ENCODE measurements at places on chromosomes 13 and 19. TPM values are rescaled to one million over a fixed set of nuclear protein-coding genes. Genes with fewer than 3 reads are reported as not detected.

GRCh38 chr13:78227709-78228108 lies 309.1 kb upstream of the EDNRB start:
- H3K4me1 ChIP-seq: no peaks in the 10 kb centered on the region
- no peaks in the 10 kb centered on the region for H3K27me3 ChIP-seq
- no peak for DNase-seq
- no peak overlapping the region for H3K4me3 ChIP-seq
- no peaks in the 10 kb centered on the region for H3K36me3 ChIP-seq

DNA sequence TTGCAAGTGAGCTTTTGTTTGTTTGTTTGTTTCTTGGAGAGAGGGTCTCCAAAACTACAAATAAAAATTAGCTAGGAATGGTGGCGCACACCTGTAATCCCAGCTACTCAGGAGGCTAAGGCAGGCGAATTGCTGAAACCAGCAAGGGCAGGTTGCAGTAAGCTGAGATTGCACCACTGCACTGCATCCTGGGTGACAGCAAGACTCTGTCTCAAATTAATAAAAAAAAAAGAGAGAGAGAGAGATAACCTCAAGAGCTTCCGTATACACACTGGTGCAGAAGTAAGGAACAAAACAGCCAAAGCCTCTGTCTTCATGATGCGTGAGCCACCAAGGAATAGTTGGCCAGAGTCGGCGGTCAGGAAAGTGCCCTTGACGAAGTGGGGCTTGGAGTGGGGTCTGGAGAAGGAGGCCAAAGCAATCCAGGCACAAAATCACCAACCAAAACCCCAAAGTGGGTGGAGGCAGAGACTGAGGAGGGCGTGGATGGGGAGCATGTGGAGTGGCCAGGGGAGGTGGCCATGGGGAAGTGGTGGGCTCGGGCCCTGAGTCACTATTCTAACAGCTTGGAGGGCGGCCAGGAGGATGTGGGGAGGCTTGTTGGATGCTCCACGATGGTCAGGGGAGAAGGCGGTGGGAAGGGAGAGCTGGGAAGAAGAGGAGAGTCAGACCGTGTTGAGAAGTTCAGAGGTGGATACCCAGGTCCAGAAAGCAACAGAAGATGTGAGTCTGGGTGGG lies 21.2 kb upstream of the TOMM40 start:
- H3K27ac ChIP-seq: no peak overlapping the region
- H3K4me3 ChIP-seq: no peak overlapping the region
- H3K36me3 ChIP-seq: peaks cover 6% of the 10 kb centered on the region

ATXN8OS gene
- total RNA-seq: not detected

DNA sequence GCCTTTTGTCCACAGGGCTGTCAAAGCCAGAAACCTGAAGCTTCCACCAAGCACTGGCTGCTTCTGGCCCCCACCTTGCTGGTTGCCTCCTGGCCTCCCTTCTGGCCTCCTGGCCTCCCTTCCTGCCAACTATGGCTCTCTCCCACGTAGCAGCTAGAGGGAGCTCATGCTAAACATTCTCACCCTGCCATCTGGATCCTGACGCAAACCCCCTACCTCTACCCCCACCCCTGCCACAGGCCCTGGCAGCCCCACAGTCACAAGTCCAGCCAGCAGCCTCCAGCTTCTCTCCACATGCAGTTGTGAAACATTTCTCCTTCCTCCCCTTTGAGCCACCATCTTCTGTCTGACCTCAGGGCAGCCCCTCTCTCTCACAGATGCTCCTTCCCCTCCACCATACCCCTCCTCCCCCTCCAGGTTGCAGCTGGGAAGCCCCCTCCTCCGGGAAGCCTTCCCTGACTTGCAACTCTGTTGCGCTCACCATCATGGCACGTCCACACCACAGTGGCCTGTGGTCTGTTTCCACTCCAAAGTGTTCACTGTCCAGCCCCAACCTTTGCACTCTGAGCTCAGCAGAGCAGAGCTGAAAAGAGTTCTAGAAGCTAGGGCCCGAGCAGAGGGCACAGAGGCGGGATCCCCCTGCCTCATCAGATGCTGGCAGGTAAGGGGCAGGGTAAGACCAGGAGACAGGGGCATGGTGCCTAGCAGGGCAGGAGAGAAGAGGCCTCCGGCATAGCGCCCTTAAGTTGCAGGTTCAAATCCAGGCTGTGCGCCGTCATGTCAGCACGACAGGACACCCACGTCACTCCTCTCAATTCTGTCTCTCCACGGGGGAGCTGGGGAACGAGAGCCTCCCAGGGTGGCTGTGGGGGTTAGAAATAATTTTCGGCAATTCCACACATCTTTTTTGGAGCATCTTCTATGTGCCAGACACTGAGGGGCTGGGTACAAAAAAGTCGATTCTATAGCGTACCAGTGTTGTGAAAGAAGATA lies 7.3 kb downstream of the ADGRL1 start:
- peaks cover 5% of the 10 kb centered on the region for H3K4me1 ChIP-seq
- peak; percentile 32 for DNase-seq
- peak overlapping the region; percentile 22 for H3K27ac ChIP-seq
- H3K4me3 ChIP-seq: no peak overlapping the region

- peaks cover 15% of the 10 kb centered on the region for H3K27me3 ChIP-seq
- peak overlapping the region; percentile 97 for H3K4me3 ChIP-seq
- peak overlapping the region; percentile 89 for H3K27ac ChIP-seq
Measured at GRCh38 chr19:3184847-3185460, 776 bp upstream of the NCLN start.
